ENCODE measurements at places on chromosomes 6 and 20.

DNA sequence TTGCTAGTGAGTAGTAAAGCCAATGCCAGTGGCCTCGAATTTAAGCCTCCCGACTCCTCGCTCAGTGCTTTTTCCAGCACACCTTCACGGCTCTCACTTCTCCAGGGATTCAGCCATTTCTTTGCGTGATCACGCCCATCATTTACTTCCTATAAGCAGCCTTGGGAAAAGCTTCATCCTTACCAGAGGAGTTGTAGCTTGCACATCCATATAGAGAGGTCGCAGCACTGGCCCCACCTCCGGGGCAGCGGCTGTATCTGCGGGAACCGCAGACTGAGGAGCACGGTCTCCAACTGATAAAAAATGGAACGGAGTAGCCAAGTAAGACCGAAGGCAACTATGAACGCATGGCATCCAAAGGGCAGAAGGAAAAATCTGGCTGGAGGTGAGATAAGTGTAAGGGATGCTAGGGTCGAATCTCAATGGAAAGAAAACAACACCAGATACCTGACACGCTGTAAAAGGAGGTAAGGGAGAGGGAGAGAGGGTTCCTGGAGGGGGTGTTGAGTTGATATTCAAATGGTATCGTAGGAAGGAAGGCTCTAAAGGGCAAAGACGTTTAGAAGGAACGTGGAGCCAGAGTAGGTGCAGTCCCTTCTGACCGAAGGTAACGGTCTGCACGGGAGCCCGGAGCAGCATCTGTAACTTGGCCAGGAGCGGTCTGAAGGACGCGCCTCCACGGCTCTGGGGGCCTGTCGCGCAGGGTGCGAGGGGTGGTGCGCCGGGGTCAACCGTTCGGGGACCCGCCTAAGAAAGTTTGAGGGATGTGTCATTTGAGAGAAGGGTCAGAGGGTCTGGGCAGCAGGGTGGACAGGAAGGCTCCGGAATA is 640 bp downstream of the NFS1 start:
- no peak for DNase-seq
- peaks cover 39% of the 10 kb centered on the region for H3K4me1 ChIP-seq
- no peaks in the 10 kb centered on the region for H3K27me3 ChIP-seq
- peaks cover 10% of the 10 kb centered on the region for H3K36me3 ChIP-seq
- peak overlapping the region; percentile 98 for H3K27ac ChIP-seq
- H3K4me3 ChIP-seq, result peak overlapping the region; percentile 85

- no peaks in the 10 kb centered on the region for H3K4me1 ChIP-seq
- no peaks in the 10 kb centered on the region for H3K36me3 ChIP-seq
- H3K4me3 ChIP-seq, result no peak overlapping the region
- DNase-seq, result no peak
- H3K27ac ChIP-seq, result no peak overlapping the region
- peaks cover 6% of the 10 kb centered on the region for H3K27me3 ChIP-seq
These were observed 249.8 kb downstream of the GMDS start for GRCh38 chr6:1995636-1996035.

- no peaks in the 10 kb centered on the region for H3K36me3 ChIP-seq
- H3K27me3 ChIP-seq, result no peaks in the 10 kb centered on the region
- H3K27ac ChIP-seq, result peak overlapping the region; percentile 97
- H3K4me3 ChIP-seq, result peak overlapping the region; percentile 71
These were observed 772 bp downstream of the SESN1 start for GRCh38 chr6:109093732-109094415.

- no peak for DNase-seq
- H3K36me3 ChIP-seq, result no peaks in the 10 kb centered on the region
- H3K4me3 ChIP-seq, result no peak overlapping the region
- peak overlapping the region; percentile 71 for H3K27ac ChIP-seq
- H3K4me1 ChIP-seq, result peaks cover 9% of the 10 kb centered on the region
These were observed 403.1 kb upstream of the ID4 start for GRCh38 chr6:19434065-19434464.

DNA sequence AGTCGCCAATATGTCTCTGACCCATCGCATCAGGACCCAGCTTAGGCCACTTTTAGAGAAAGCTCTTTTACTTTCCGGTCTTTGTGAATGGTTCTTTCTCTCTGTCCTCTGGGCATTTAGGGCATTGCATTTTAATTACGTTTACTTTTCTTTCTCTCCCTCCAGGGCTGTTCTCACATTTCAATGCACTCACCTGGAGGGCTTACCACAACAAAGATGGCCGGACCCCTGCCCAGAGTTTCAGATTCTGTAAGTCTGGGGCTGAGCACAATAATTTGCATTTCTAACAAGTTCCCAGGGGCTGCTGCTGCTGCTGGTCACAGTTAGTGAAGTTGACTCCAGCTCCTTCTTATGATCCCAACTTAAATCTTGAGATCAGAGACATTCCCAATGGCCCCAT is 3.0 kb downstream of the ANKRD66 start:
- no peak for DNase-seq
- no peaks in the 10 kb centered on the region for H3K36me3 ChIP-seq
- H3K27me3 ChIP-seq, result peaks cover 4% of the 10 kb centered on the region
- no peak overlapping the region for H3K27ac ChIP-seq
- H3K4me3 ChIP-seq, result no peak overlapping the region
